Activated naive CD4-positive, alpha-beta T cell treated with anti-CD3 and anti-CD28 coated beads, Interleukin-2, amount 50 U/mL, for 16 hours (primary cell): ENCODE measurements at places on chromosomes 3 and 15.

- DNase-seq: no peak
Observed at GRCh38 chr15:32957219-32957618, 237.3 kb downstream of the FMN1 start.

- no peak for DNase-seq
Observed at GRCh38 chr3:79018671-79019136, 749.1 kb downstream of the ROBO1 start.

GRCh38 chr15:41792000-41792637 is 17.8 kb downstream of the MAPKBP1 start:
- no peak for DNase-seq

- no peak for DNase-seq
Observed at GRCh38 chr3:36890261-36890660, 54.6 kb downstream of the TRANK1 start.

DNA sequence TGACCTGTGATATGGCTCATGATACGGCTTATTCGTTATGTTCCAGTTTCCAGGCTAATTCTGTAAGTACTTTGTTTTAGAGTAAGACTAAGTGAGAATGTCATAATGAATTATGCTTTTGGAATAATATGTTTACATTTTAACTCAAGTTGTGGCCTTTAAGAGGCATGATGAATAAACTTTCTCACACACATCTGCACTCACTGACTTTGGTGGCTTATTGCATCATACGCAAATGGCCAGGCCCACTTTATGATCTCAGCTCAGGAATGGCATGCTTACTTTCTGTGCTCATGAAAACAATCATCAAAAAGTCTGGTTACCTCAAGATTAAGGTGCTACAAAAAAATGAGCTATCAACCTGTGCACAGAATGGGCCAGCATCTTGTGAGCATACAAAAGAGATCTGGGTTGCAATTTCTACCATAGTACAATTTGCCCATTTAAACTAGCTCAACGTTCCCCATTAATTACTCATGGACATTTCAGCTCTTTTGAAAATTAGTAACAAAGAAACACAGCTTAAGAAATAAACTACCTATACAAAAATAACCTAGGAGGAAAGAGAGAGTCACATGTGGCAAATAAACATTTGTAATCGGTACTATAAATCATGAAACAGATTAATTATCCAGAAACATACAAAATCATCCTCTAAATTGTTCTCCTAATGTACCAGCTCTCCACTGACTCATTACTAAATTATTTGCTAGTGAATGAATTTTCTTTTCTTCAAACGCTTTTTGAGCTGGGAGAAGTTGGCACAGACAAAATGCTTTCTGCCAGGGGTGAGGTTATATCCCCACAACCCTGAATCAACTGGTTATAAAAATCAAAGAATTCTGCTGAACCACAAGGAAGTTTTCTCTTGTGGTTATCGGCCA is 439.0 kb upstream of the ADAMTS9 start:
- no peak for DNase-seq

GRCh38 chr3:161475905-161476304 is 20.7 kb upstream of the OTOL1 start:
- DNase-seq: no peak

DNA sequence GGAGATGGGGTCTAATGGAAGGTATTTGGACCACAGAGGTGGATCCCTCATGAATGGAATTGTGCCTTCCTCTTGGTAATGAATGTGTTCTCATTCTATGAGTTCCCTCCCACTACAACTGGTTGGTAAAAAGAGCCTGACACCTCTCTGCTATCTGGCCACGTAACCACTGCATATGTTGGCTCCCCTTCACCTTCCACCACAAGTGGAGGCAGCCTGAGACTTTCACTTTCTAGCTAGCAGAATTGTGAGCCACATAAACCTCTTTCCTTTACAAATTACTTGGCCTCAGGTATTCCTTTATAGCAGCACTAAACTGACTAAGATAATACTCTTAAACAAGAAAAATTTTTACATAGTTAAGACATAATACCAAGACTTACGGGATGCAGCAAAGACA is 155.3 kb downstream of the NR1I2 start:
- peak; percentile 28 for DNase-seq

DNA sequence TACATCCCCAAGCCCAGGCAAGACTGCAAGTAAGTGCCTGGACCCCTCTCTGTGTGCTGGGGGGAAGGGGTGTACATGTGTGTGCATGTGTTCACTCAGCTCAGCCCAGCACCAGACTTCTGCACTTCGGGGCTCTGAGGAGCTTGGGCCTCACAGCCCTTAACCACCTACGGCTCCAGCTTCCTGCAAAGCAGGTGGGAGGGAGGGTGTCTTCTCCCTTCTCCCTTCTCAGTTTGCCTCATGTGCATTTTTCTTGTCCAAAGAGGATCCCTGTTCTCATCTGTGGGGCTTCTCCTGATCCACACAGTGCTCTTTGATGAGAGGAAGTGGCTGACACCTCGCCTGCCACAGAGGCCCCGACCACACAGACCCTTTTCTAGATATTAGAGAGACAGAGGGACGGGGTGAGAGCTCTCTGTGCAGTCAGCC is 69.3 kb downstream of the MESD start:
- no peak for DNase-seq

GRCh38 chr3:138034918-138035317 is 25.0 kb downstream of the CLDN18 start:
- DNase-seq: no peak

DNA sequence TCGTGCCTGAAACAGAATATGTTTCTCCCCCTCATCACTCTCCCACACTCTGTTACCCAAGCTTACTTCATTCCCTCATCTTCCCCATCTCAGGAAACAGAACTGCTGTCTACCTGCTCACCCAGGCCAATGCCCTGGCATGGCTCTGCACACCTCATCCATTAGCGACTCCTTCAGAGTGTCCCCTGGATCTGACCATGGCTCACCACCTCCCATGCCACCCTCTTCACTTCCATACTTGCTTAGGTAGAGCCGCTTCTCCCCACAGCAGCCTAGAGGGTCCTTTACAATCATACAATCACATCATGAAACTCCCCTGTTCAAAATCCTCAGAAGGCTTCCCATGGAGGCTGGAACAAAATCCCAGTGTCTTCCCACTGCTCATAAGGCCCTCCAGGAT is 33.9 kb upstream of the RAD18 start:
- DNase-seq: no peak

DNA sequence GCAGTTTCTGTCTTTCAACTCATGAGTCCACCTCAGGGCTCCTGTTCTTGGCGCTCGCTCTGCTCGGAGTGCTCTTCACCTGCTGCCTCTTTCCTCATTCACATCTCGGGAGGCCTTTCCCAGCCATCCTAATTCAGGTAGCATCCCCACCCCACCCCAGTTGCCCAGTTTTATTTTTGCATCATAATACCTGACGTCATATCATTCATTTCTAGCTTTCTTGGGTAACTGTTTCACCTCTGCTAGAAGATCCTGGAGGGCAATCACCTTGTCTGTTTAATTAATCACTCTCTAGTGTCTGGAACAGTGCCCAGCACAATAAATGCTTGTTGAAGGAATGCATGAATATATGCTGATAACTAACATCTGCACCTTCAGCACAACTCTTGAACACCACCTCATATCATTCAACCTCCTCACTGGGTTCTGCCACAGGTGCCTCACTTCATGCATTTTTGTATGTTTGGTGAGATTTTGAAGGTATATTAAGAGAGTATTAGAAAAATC is 7.6 kb downstream of the NUSAP1 start:
- no peak for DNase-seq

GRCh38 chr3:74271541-74271940 is 342.9 kb downstream of the CNTN3 start:
- DNase-seq: no peak

- DNase-seq: no peak
Observed at GRCh38 chr3:171542976-171543375, 82.8 kb upstream of the TNIK start.

GRCh38 chr15:100032358-100033085 is 299.3 kb upstream of the LYSMD4 start:
- no peak for DNase-seq

GRCh38 chr3:188211476-188211875 is 57.5 kb downstream of the LPP start:
- no peak for DNase-seq

DNA sequence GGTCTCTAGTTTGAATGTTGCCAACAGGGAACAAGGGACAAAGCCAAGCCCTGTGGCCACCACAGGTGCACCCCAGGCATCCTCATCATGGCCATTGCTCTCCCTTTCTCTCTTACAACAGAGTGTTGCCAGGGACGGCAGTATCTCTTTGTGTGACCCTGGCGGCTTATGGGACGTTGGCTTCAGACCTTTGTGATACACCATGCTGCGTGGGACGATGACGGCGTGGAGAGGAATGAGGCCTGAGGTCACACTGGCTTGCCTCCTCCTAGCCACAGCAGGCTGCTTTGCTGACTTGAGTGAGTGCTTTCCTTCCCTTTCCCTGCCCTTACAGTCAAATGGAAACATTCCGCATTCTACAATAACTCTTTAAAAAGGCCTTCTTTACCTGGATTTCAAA is 38.2 kb downstream of the BOC start:
- no peak for DNase-seq

DNA sequence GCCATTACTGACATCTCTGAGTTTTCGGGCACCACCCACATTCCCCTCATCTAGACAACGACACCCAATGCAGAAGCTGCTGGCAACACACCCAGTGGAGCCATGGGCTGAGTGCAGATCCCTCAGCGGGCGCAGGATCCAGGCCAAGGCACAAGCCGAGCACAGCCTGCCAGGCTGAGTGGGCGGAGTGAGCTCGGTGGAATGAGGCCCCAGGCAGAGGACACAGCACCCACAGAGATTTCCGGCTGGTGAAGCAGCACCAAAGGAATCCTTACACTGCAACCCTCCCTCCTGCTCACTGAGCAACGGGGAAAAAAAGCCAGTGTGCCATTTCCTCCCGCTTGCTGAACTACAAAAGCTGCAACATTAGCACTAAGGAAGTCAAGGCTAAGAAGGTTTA is 34.3 kb downstream of the ZMAT3 start:
- peak; percentile 55 for DNase-seq

GRCh38 chr3:76668653-76669052 is 371.2 kb upstream of the ROBO2 start:
- no peak for DNase-seq

- DNase-seq: no peak
Observed at GRCh38 chr3:43247561-43248184, 38.7 kb upstream of the SNRK start.

DNA sequence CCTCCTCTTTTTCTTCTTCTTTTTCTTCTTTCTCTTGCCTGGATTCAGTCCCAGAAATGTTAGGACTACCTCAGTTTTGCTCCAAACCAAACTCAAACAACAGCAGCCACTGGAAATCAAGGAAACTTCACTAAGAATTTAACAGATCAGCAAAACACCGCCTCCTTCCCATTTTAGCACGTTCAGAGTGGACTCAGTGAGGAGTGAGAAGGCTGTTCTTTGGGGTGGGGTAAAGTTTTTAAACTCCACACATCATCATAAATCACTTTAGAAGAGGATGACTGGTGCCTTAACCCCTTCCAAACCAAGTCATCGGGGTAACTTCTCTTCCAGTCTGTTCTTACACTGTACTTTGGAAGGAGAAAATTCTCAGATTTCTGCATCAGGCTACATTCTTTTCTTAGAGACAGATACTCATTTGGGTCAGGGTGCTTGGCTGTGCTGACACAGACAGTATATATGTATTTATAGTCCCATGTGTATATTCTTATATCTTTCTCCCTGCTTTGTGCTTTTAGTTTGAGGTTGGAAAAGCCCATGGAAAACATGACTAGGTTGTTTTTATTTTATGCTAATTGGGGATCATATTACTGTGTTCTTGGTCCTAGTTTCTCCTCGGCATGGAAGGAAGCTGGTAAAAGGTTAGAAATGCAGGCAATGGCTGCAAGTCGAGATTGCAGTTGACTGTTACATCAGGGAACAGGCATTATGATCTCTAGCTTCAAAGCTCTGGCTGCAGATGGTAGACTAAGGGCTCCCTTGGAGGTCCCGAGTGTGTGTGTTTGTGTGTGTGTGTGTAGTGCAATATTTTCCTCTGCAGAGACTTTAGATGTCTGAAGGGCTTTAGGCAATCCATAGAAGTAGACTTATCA is at the start of gene CCDC80:
Gene CCDC80, minus strand, starts transcription at position 214 of the 872 bp plus-strand sequence. CDS start 1,238 bp downstream, outside the sequence.
- DNase-seq: no peak

GRCh38 chr3:8868996-8869395 is 94.3 kb downstream of the RAD18 start:
- DNase-seq: no peak

GRCh38 chr3:168803536-168803935 is 707.8 kb upstream of the GOLIM4 start:
- DNase-seq: no peak

- DNase-seq: no peak
Observed at GRCh38 chr3:51535146-51536019, 3.1 kb upstream of the RAD54L2 start.

- DNase-seq: peak; percentile 36
Observed at GRCh38 chr15:59174835-59175831, 31.5 kb upstream of the LDHAL6B start.

DNA sequence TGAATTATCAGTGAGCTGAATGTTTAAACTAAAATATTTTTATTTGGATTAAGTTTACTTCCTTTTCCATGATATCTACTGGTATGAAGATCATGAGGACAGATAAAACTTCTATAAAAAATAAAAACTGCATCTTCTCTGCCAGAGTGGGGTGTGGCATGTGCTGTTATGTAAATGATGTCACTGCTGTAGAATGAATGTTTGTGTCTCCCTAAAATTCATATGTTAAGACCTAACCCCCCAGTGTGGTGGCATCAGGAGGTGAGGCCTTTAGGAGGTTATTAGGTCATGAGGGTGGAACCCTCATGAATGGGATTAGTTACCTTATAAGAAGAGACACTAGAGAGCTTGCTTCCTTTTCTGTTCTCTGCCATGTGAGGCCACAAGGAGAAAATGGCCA is 178.7 kb upstream of the DPH6 start:
- DNase-seq: no peak

- no peak for DNase-seq
Observed at GRCh38 chr15:101171954-101172353, 79.9 kb downstream of the CHSY1 start.

GRCh38 chr3:146888176-146888575 is 283.0 kb upstream of the PLSCR5 start:
- no peak for DNase-seq

DNA sequence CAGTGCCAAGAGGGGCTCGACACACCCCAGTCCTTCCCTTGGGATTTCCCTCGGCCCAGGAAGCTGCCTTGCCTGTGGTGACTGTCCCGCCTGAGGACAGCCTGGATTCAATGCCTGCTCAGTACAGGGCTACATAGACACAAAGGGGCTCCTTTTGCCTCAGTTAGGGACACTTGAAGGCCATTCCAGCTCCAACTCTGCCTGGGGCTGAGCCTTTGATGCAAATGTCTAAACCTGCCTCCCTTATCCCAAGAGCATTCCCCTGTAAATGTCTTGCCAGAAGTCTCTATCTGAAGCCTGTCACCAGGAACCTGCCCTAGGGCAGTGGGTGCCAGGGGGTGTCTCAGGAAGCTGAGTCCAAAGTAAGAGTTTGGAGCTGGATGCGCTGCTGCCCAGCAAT is 19.3 kb upstream of the LYSMD4 start:
- DNase-seq: no peak
